ENCODE measurements at places on chromosomes 13 and 19. TPM values are rescaled to one million over a fixed set of nuclear protein-coding genes. Genes with fewer than 3 reads are reported as not detected.

- no peak overlapping the region for H3K4me3 ChIP-seq
- no peaks in the 10 kb centered on the region for H3K4me1 ChIP-seq
- no peaks in the 10 kb centered on the region for H3K27me3 ChIP-seq
- no peak overlapping the region for H3K27ac ChIP-seq
- no peak for DNase-seq
Measured at GRCh38 chr13:99651016-99651415, 149.7 kb downstream of the TM9SF2 start.

GRCh38 chr19:15615526-15615925, 508 bp downstream of the CYP4F8 start:
- peaks cover 9% of the 10 kb centered on the region for H3K36me3 ChIP-seq
- H3K4me1 ChIP-seq, result no peaks in the 10 kb centered on the region
- H3K27ac ChIP-seq, result no peak overlapping the region

- H3K4me1 ChIP-seq, result no peaks in the 10 kb centered on the region
- peak overlapping the region; percentile 35 for H3K4me3 ChIP-seq
- H3K27ac ChIP-seq, result no peak overlapping the region
Measured at GRCh38 chr19:17754634-17755442, 3.6 kb downstream of the FCHO1 start.

DNA sequence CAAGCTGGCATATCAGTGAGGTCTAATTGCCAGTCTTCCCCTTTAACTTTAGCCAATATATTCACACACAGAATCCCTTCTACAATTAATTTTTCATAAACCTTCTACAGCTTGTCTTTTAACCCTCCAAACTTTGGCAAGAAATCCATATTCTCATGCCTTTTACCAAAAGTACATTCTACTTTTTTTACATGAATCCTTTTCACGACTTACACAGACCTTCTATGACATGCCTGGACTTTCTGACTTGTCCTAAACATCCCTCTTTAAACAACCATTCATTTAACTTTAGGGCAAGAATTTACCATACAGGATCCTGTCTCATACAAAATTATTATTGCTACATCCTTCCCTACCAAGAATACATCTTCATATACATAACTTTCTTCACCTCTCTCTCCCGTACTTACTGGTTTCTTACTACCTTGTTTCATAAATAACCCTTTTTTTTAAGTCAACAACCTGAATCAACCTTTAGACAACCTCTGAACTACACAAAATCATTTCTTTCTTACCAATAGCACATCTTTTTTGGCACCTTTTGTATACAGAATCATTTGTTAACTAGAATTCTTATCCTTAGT, 23.5 kb downstream of the ZNF544 start:
- no peaks in the 10 kb centered on the region for H3K4me1 ChIP-seq
- H3K4me3 ChIP-seq, result no peak overlapping the region
- no peaks in the 10 kb centered on the region for H3K27me3 ChIP-seq
- no peak overlapping the region for H3K27ac ChIP-seq
- peaks cover 100% of the 10 kb centered on the region for H3K36me3 ChIP-seq
- DNase-seq, result no peak

DNA sequence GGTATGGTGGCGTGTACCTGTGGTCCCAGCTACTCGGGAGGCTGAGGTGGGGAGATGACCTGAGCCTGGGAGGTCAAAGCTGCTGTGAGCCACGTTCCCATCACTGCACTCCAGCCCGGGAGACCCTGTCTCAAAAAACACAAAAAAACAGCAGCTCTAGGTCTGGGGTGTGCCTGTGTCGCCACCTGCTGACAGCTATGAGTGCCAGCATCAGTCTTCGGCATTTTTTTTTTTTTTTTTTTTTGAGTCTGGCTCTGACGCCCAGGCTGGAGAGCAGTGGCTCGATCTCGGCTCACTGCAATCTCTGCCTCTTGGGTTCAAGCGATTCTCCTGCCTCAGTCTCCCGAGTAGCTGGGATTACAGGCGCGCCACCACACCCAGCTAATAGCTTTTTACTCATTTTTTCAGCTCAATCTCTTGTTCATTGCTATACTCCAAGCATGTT, 10.1 kb downstream of the AP2S1 start:
- no peaks in the 10 kb centered on the region for H3K27me3 ChIP-seq
- H3K27ac ChIP-seq, result no peak overlapping the region
- peak; percentile 78 for DNase-seq
- no peak overlapping the region for H3K4me3 ChIP-seq
- H3K36me3 ChIP-seq, result peaks cover 21% of the 10 kb centered on the region
- H3K4me1 ChIP-seq, result no peaks in the 10 kb centered on the region

DACH1 gene
- total RNA-seq, result not detected

GRCh38 chr13:30074431-30074830, 224.0 kb upstream of the UBL3 start:
- no peak for DNase-seq
- peaks cover 6% of the 10 kb centered on the region for H3K4me1 ChIP-seq
- H3K36me3 ChIP-seq, result peaks cover 5% of the 10 kb centered on the region
- no peaks in the 10 kb centered on the region for H3K27me3 ChIP-seq

DNA sequence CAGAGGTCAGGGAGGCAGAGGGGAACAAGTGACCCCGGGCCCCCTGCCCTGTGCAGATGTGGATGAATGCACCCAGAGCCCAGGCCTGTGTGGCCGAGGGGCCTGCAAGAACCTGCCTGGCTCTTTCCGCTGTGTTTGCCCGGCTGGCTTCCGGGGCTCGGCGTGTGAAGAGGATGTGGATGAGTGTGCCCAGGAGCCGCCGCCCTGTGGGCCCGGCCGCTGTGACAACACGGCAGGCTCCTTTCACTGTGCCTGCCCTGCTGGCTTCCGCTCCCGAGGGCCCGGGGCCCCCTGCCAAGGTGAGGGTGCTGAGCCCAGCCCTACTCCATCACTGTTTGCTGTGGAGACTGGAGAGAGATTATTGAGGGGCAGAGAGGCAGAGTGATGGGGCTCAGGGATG, 9.9 kb downstream of the LTBP4 start:
- H3K27me3 ChIP-seq, result peaks cover 8% of the 10 kb centered on the region
- peak; percentile 23 for DNase-seq
- no peaks in the 10 kb centered on the region for H3K4me1 ChIP-seq

GRAMD1A gene
- total RNA-seq, result 125 TPM

DNA sequence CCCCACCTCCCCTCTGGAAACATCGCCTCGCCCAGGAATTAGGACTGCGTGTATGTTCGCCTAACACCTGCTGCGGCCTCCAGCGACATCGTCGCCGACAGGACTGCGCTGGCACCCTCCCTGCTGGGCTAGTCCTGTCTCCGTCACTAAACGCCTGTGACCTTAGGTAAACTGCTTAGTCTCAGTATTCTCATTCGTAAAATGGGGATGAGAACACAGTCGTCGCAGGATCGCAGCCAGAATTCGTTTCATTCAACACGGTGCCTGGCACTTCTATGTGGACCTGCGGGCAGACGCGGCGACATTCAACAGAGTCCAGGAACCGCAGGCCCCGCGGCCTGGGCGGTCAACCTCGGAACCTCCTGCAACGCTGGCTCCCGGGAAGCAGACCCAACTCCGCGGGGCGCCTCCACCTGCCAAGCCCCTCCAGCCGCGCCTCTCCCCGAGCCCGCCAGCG, 485 bp downstream of the CRYL1 start:
- no peaks in the 10 kb centered on the region for H3K36me3 ChIP-seq
- H3K4me3 ChIP-seq, result peak overlapping the region; percentile 65
- no peak overlapping the region for H3K27ac ChIP-seq
- peaks cover 11% of the 10 kb centered on the region for H3K27me3 ChIP-seq
- peak; percentile 61 for DNase-seq
- H3K4me1 ChIP-seq, result peaks cover 3% of the 10 kb centered on the region

- H3K27me3 ChIP-seq, result no peaks in the 10 kb centered on the region
- no peaks in the 10 kb centered on the region for H3K4me1 ChIP-seq
- no peak for DNase-seq
- no peak overlapping the region for H3K27ac ChIP-seq
- H3K36me3 ChIP-seq, result no peaks in the 10 kb centered on the region
Measured at GRCh38 chr13:68304286-68304893, 1074.3 kb upstream of the PCDH9 start.

ZNF610 gene
- total RNA-seq, result 6.4 TPM

MTIF3 gene
- total RNA-seq, result 31.6 TPM

DNA sequence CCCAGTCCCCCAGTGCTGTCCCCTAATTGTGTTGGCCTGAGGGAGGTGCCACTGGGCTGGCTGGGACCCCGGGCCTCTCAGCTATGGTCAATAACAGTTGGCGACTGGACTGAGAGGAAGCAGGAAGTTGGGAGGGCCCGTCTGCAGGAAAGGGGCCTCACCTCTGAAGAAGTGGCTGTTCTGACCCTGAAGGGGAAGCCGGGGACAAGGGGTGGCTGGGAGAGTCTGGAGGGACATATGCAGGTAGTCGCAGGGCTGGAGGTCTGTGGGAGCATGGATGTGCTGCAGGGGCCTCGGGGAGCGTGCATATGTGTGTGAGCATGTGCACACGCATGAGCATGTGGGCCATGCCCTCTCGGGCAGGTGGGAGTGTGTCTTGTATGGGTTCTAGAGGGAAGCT, 5.9 kb downstream of the PKN1 start:
- H3K27me3 ChIP-seq, result no peaks in the 10 kb centered on the region
- H3K4me3 ChIP-seq, result no peak overlapping the region
- no peaks in the 10 kb centered on the region for H3K4me1 ChIP-seq
- H3K36me3 ChIP-seq, result peaks cover 23% of the 10 kb centered on the region

FFAR1 gene
- total RNA-seq, result not detected

- H3K4me3 ChIP-seq, result no peak overlapping the region
- H3K4me1 ChIP-seq, result no peaks in the 10 kb centered on the region
- no peaks in the 10 kb centered on the region for H3K27me3 ChIP-seq
- H3K36me3 ChIP-seq, result peaks cover 4% of the 10 kb centered on the region
Measured at GRCh38 chr13:39767791-39768517, 112.5 kb downstream of the COG6 start.

MPV17L2 gene
- 26.4 TPM for total RNA-seq

DNA sequence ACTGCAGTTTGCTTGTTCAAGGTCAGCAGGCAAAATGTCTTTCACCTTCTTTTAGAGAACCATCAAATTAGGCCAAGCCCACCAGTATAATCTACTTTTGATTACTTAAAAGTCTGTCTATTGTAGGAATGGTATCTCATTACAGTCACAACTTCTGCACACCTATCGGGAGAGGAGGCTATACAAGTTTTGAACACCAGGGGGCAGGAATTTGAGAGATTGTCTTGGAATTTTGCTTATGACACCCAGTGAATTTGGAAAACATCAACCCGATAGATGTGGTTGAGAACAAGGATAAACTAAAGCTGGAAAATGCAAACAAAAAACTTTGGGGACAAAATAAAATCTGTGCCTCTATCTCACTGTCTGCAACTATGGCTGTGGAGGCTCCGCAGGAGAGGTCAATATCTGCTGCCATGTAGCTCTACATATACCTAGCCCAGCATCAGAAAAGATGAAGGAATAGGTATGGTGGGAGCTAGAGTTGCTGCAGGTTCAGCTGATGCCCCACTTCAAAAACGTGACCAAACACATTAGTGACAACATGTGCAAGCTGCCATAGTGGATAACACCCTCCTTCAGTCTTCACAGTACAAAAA, 1299.2 kb upstream of the SPRY2 start:
- H3K27ac ChIP-seq, result no peak overlapping the region
- H3K4me3 ChIP-seq, result no peak overlapping the region
- no peak for DNase-seq
- no peaks in the 10 kb centered on the region for H3K4me1 ChIP-seq
- no peaks in the 10 kb centered on the region for H3K27me3 ChIP-seq

DNA sequence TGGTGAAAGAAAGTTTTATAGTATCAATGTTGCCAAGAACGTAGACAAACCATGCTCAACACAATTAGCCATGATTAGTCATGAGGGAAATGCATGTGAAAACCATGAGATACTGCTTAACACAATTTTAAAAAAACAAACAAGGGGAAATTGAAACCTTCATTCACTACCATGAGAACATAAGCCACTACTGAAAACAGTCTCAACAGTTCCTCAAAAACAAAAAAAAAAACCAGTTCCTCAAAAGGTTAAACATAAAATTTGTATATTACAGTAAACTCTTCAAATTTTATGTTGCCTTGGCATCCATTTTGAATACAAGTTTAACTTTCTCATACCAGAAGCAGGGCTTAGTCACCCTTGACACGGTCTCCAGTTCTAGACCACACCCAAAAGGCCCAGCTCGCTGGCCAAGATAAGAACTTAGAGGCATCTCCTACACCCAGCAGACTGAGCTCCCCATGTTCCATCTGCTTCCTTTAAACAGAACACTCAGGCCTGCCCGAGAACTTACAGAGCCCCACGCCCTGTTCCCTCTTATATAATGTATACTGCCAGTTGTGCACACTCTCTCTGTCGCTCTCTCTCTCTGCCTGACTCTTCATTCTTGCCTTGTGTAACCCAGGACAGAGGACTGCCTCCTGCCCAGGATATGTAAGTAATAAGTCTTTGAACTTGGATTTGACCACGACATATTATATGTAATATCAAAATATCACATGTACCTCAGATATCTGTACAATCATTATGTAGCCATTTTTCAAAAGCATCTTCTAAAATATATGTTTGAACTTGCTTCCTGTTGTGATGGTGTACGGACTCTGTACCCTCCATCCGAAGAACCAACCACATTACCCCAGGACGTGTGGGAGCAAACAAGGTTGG, 67.4 kb downstream of the STK24 start:
- 0 out of 2 replicates have a peak, but pooled peaks cover 4% of the 10 kb centered on the region for H3K36me3 ChIP-seq
- no peak for DNase-seq
- no peak overlapping the region for H3K27ac ChIP-seq
- no peak overlapping the region for H3K4me3 ChIP-seq

DNA sequence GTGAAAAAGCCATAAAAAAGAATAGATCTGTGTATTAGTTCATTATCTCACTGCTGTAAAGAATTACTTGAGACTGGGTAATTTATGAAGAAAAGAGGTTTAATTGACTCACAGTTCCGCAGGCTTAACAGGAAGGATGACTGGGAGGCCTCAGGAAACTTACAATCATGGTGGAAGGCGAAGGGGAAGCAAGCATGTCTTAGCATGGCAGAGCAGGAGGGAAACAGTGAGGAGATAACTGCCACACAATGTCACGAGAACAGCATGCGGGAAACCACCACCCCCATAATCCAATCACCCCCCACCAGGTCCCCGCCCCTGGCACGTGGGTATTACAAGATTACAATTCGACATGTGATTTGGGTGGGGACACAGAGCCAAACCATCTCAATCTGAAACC, 39.1 kb upstream of the EEF1AKMT1 start:
- H3K36me3 ChIP-seq, result peaks cover 13% of the 10 kb centered on the region
- H3K27ac ChIP-seq, result no peak overlapping the region
- H3K27me3 ChIP-seq, result no peaks in the 10 kb centered on the region
- H3K4me3 ChIP-seq, result no peak overlapping the region
- no peaks in the 10 kb centered on the region for H3K4me1 ChIP-seq
